ENCODE measurements at places on chromosomes 4 and X. TPM values are rescaled to one million over a fixed set of nuclear protein-coding genes. Genes with fewer than 3 reads are reported as not detected.
A peak's percentile ranks its signal among the peaks of the same experiment; 100 is the strongest.

Gene UGT2B10
- not detected for total RNA-seq

- no peak overlapping the region for H3K4me3 ChIP-seq
- H3K27ac ChIP-seq: no peak overlapping the region
- no peak for DNase-seq
These were observed 50.5 kb upstream of the FAM47C start for GRCh38 chrX:36957425-36958328.

DNA sequence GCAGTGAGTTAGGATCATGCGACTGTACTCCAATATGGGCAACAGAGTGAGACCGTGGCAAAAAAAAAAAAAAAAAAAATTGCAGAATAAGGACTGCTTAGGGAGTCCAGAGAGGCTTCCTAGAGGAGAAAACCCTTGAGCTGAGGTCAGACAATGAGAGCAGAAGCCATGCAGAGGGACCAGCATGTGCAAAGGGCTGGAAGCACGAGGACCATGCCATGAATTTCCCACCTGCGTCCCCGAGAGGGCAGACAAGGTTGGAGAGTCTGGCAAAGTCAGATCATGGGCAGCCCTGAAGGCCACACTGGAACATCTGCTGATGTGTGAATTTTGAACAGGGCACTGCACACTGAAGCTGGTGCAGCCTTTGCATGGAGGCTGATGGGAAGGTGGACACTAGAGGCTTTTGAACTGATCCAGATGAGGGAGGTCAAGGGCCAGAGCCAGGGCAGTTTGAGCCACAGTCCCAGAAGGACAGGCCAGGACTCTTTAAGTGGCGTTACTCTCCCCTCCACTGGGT is 6.5 kb upstream of the JAKMIP1 start:
- H3K27ac ChIP-seq: peak overlapping the region; percentile 29
- no peaks in the 10 kb centered on the region for H3K27me3 ChIP-seq
- no peak overlapping the region for H3K4me3 ChIP-seq
- H3K36me3 ChIP-seq: no peaks in the 10 kb centered on the region
- DNase-seq: no peak

Gene TENM3
- not detected for total RNA-seq

Gene SLIT2
- total RNA-seq: not detected

DNA sequence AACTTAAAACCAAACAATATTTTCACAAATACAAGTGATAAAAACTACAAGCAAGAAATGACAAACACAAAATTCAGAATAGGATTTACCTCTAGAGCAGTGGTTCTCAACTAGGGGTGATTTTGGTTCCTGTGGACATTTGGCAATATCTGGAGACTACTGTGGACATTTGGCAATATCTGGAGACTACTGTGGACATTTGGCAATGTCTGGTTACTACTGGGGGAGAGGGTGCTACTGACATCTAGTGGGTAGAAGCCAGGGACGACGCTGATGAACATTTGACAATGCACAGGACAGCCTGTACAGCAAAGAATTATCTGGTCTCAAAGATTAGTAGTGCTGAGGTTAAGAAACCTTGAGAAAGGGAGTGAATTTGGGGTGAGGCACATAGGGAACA is 169.8 kb downstream of the CLCN4 start:
- no peaks in the 10 kb centered on the region for H3K4me1 ChIP-seq
- no peak overlapping the region for H3K4me3 ChIP-seq

Gene EREG
- total RNA-seq: 6.2 TPM

DNA sequence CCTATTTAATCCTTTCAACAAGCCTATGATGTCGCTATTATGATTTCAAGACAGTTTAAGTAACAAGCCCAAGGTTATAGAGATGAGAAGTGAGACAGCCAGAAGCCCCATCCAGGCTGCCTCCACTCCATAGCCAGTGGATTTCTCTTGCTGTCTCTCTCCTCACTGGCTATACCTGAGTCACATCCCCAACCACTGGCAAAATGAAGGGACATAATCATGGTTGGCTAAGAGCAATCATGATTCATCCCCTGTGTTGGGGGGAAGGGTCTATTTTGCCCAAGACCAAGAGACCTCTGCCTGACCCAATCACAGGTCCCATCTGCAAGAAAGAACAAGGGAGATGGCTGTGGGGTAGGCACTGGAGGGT is 334.9 kb upstream of the GATB start:
- peak overlapping the region; percentile 96 for H3K27ac ChIP-seq
- H3K27me3 ChIP-seq: no peaks in the 10 kb centered on the region
- H3K36me3 ChIP-seq: peaks cover 5% of the 10 kb centered on the region

- no peak overlapping the region for H3K4me3 ChIP-seq
- H3K27ac ChIP-seq: no peak overlapping the region
- no peaks in the 10 kb centered on the region for H3K27me3 ChIP-seq
- H3K4me1 ChIP-seq: peaks cover 7% of the 10 kb centered on the region
- DNase-seq: no peak
These were observed 150.3 kb downstream of the FBXW7 start for GRCh38 chr4:152385551-152385950.

DNA sequence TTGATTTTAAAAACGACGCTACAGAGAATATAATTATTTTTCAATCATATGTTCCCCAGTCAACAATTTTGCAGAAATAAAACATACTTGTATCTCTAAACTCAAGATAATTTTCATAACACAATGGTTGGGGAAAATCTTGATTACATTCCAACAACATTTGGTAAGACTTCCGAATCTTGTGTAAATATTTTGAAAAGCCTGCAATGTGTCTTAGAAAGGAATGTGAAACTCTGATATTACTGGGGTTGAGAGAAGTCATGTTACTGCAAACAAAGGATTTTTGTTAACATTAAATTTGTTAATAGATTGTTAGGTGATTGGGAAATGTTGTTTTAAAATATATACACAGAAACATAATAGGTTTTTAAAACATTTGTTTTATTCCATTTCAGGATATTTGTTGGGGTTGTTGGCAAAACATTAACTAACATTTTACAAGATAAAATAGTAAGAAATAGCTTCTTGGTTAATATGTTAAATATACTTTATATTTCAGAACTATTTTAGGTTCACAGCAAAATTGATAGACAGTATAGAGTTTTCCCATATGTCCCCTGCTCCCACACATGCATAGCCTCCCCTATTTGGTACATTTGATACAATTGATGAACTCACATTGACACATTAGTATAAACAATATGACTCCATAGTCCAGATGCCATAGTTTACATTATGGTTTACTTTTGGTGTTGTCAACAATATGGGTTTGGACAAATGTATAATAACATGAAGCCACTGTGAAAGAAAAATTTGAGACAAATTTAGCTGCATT is 218.6 kb upstream of the FAM47A start:
- no peaks in the 10 kb centered on the region for H3K4me1 ChIP-seq
- no peaks in the 10 kb centered on the region for H3K36me3 ChIP-seq
- DNase-seq: no peak
- H3K4me3 ChIP-seq: no peak overlapping the region
- no peak overlapping the region for H3K27ac ChIP-seq

Gene F8A1
- total RNA-seq: 18.0 TPM

Data from T-helper 17 cell (primary cell).